DMS 273 treated with DMSO at 0.1 percent for 48 hours (cell line): ENCODE measurements at places on chromosomes 7 and 10.

GRCh38 chr10:21519397-21519933 lies 6.0 kb downstream of the SKIDA1 start:
- no peak for DNase-seq

DNA sequence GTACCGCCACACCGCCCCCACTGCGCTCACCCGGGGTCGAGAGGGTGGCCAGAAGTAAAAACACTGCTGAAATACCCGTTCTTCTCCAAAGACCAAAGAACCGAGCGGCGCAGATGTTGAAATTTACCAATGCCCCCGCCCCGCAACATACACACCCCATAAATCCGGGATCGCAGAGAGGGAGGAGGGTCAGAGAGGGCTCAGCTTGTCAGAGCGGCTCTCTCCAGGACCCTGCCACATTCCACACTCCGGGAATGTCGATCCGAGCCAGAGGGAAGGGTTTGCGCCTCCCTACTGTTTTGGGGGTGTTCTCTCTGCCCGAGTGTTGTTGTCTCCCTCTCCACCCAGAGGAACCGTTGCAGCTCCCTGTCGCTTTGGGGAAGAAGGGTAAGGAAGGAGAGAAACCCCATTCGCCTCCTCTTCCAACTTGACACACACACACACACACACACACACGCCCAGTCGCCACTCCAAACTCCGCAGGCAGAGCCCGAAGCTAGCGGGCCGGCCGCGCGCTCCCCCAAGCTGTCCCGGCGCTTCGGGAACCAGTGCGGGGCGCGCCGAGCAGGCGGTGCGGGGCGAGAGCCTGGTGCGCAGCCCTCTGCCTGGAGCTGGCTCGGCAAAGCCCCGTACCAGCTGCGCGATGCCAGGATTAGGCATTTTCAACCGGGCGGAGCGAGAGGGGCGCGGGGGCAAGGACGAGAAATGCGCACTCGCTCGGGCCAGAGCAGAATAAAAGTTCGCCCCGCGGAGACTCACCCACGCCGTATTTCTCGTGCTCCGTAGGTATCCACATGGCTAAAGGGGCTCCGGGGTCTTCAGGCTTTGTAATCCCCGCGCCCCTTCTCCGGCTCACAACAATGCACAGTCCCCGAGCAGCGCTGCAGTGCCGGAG lies 609 bp downstream of the DOCK4 start:
- DNase-seq, result peak; percentile 61

DNA sequence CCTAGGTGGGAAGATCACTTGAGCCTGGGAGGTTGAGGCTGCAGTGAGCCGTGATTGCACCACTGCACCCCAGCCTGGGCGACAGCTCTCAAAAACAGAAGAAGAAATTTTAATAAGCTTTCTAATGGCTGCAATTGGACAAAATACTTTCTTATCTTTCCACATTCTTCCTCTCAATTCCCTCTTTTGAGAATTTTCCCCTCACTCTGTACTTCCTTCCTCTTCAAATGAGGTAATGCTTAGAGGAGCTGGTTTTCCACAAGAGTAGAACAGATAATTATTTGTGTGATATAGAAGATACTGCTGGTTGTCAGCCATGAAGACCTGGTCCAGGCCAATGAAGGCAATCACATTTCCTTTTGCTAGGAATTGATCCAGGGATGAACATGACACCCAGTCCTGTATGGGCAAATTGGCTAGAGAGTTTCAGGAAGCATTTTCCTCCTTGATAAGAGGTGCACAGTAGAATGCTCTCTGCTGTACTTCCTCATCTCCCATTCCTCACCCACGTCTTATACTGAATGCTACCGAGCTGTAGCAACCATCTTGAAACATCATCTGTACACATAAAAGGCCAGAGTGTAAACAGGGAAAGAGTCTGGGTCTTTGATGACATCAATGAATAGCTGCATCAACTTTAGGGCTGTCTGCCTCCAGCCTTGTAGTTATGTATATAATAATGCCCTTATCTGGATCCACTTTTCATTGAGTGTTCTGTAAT lies 103.9 kb downstream of the CDK6 start:
- DNase-seq, result no peak

DNA sequence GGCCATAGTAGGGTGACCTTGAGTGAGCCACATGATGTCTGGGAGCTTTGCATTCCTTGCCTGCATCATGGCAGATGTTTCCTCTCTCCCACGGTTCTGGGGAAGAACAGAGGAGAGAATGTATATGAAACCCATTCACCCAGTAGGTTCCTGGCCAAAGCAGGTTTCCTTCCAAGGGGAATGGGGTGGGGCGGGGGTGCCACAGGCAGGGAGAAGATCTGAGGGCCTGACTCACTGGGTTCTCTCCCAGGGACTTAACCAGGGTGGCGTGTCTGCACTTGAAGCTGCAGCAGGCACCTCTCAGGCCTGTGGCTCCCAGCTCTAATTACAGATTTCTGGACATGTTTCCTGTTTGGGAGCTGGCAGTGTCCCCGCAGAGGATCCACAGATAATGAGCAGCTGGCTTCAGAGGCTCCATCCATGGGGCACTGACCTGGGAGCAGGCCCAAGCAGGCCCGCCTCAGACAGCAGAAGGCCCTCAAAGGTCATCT lies 50.2 kb upstream of the ZMIZ1 start:
- DNase-seq, result peak; percentile 24

GRCh38 chr7:15686957-15687545 lies 568 bp upstream of the MEOX2 start:
- no peak for DNase-seq

GRCh38 chr10:18229826-18230225 lies 89.6 kb downstream of the CACNB2 start:
- DNase-seq, result no peak

- DNase-seq, result no peak
Measured at GRCh38 chr7:29297194-29297890, 102.8 kb downstream of the CHN2 start.

DNA sequence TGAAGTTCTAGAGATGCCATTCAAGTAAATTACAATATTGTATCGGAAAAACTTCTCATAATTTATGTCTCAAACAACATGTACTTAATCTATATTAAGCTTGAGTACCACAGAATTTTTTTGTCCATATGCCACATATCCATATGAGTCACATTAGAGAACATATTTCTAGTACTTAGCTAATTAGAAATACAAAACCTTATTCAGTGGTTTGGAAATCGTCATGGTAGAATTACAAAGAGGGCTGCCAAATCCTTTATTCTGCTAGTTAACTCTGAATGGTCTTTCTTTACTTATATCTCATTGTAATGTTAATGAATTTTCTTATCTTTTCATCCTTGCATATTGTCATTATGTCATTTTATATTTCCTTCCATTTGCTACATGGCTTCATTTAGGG lies 9.0 kb upstream of the VIM start:
- no peak for DNase-seq
